HCT116 (cell line): ENCODE measurements at places on chromosomes 3 and 15. TPM values are rescaled to one million over a fixed set of nuclear protein-coding genes. Genes with fewer than 3 reads are reported as not detected.

GRCh38 chr15:29141308-29142128 is 128.1 kb downstream of the NSMCE3 start:
- no peak for DNase-seq

DNA sequence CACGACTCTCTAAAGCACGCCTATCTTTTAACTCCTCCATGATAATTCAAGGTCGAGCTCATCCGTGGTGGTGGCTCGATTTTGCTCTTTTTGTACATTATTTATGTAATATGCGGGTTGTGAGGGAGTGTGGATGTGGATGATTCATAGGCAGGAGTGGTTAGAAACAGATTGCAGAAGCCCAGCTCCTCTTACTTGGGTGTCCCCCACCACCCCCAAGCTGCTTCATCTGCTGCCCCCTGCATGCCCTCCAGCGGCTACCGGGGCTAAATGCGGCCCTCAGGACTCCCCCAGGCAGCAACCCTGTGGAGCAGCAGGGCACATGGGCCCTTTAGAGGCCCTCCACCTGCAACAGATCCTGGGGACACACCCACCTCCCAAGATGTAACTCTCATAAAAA is 111.5 kb upstream of the SELENOK start:
- DNase-seq = no peak

Gene GOLGA8Q
- total RNA-seq = not detected

Gene TAMM41
- 17.9 TPM for total RNA-seq

DNA sequence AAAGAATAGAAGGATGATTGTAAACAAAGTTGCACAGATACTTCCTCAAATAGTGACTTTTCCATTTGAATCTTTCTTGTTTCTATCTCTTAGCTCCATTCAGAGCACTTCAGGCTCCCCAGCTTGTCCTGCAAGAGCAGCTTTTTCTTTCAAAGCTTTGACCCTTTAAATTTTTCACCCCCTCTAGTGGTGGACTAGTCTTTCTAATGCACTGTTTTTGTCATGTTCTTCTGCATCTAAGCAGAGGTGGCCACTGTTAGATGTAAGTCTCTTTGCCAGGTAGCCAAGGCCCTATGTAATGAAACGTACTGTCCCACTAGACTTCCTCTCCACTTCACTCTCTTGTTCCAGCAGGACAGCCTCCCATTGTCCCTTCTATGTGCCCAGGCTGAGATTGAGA is 74.0 kb upstream of the MANF start:
- DNase-seq = peak; percentile 23

Gene SNRPA1
- total RNA-seq = 104 TPM

Gene PPP1R14D
- total RNA-seq = not detected

DNA sequence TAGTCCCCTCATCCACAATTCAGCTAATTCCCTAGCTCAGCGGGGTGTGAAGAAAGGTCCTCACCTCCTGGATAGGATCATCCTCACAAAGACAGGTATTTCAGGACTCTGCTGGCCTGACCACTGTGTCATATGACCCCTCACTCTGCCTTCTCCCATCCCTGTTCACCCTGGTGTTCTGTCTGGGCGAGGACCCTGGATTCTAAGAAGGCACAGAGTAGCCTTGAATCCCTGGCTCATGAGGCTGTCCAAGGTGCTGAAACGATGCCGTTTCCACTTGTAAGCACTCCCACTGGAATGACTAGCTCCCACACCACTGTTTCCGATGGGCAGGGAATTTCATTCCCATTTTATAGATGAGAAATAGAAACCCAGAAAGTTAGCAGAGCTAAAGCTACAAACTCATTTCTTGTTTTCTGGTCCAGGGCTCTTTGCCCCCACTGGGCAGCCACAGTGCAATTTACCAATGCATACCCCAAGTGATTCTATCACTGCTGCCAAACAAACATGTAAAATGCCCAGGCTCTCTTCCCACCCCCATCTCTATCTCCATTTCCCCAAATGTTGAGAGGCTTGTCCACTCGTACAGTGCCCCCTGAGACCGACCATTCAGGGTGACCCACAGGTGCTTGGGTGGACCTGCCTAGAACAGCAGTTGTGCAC is 83.2 kb downstream of the RAB11A start:
- no peak for DNase-seq

- no peak for DNase-seq
Measured at GRCh38 chr3:53016236-53016635, 29.6 kb downstream of the SFMBT1 start.

GRCh38 chr15:88605189-88606069 is 15.7 kb upstream of the AEN start:
- DNase-seq = no peak

Gene CASR
- not detected for total RNA-seq

Gene AHSG
- 1.6 TPM for total RNA-seq

DNA sequence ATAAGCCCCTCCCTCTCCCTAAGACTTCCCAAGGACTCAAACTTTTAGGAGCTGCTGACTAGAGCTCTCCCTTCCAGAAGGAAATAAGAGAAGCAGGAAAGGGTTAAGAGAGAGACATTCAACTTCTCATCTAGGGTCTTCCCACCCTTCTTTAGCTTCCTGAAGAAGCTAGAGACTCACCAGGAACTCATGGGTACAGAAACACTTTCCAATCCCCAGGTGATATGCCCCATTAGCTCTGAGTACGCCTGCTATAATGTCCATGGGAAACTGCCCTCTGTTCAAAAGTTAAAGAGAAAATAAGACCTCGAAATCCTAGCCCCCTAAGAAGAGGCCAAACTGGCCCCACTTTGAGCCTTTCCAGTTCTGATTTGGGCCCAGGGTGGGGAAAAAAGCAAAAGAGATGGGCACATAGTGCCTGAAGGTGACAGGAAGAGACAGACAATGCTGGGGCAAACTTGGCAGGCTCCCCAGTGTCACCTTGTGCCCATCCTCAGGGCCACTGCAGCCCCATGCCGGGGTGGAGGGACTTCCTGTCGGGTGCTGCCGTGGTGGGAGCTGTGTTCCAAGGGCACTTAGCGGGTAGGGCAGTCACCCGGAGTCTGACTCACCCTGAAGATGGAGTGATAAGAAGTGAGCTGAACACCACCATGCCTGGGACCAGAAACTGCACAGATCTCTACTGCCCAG is 29.5 kb downstream of the CCDC12 start:
- DNase-seq = no peak

DNA sequence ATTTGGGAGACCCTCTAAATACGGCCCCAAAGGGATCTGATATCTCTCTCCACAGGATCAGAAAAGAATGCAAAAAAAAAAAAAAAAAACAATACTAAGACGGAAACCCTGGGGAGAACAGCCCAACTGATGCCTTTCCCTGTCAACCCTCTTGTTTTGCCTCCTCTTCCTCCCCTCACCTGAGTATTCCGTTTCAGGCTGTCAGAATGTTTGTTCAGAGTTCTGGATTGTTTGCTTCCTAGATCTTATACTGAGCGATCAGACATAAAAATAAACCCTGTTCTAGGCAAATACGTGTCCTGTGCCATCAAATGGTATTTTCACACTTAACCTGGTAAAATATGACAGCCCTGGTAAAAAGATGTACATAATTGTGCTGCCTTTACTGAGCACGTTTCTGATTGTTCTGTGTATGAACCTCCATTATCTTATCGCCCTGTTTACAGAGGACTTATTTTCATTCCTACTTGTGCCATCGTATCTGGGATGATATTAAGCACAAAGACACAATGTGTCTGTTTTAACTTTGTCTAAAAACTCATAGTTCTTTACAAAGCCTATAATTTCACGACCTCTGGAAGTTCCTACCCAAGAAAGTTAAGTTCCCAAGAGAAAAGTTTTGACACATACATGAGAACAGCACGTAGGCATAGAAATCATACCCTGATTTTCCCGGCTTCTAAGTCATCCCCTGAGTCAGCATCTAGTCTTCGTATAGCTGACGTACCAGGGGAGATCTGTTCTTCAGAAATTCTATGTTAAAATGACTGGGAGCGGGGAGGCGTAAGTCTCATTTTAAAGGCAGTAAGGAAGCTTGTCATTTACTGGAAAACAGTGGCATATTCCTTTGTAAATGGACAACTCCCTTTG is 856 bp downstream of the ZBTB38 start:
- no peak for DNase-seq

DNA sequence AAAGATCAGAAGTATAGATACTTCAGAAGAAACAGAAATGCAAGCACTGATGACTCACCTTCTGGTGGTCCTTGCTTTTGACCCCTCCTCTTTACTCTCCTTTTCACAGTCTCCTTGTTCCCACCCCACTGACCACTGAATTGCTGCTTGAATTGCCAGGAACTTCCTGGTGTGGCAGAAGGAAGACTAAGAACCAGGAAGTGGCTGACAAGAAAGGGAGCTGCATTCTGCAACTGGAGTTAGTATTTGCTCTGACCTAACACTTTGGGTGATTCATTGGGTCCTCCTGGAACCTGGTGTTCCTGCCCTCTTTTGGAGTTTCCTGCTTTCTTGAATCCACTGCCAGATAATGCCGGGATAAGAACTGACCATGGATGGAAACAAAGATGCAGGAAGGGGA is 23.0 kb downstream of the KY start:
- no peak for DNase-seq

GRCh38 chr15:89205991-89206585 is 15.3 kb downstream of the RLBP1 start:
- DNase-seq = no peak

DNA sequence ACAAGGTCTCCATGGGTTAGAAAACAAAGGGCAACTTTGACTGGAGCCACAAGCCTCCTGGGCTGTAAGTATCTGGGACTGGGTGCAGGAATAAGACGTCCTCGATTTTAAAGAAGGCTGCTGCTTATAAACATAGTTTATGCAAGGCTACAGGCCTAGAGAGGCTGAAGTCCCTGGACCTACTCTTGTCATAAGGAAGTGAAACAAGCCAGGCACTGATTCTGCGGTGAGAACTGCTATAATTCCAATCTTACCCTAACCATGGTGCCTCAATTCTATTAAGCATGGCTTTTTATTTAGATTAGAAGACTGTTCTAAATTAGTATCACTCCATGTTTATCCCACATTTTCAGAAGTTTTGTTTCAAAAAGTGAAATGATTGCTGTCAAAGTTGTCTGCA is 777.6 kb downstream of the PLOD2 start:
- DNase-seq = no peak

Gene COL6A5
- total RNA-seq = not detected

- DNase-seq = no peak
Measured at GRCh38 chr3:33130144-33130543, 16.3 kb downstream of the CRTAP start.

DNA sequence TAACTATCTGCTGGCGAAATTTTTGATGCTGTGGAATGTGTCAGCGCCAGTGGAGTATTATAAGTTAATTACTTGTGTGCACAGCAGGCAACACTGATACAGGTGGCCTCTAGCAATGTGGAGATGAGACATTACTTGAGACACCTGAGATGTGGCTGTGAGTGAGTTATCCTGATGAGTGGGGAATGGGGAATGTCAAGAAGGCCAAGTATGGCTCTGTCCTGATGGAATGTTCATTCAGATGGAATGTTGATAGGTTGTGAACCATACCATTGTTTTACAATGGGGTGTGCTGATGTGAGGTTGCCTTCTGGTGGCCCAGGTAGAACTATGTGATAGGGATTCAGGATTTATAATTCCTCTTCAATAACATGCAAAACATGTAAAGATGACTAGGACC is 404.8 kb downstream of the PTPRG start:
- DNase-seq = peak; percentile 31

GRCh38 chr15:55829826-55830225 is 86.9 kb upstream of the PRTG start:
- DNase-seq = no peak

Gene LHFPL4
- total RNA-seq = not detected

Gene TNFSF10
- 0.20 TPM for total RNA-seq

Gene ATP13A5
- not detected for total RNA-seq

GRCh38 chr3:121724130-121724529 is 25.4 kb downstream of the GOLGB1 start:
- DNase-seq = no peak

Gene CD86
- not detected for total RNA-seq

GRCh38 chr15:52658955-52659354 is 20.2 kb downstream of the ATOSA start:
- DNase-seq = no peak

- no peak for DNase-seq
Measured at GRCh38 chr3:20422391-20422790, 236.4 kb upstream of the SGO1 start.

GRCh38 chr15:69457304-69458280 is 5.0 kb downstream of the RPLP1 start:
- no peak for DNase-seq

Gene OR5K2
- total RNA-seq = not detected

DNA sequence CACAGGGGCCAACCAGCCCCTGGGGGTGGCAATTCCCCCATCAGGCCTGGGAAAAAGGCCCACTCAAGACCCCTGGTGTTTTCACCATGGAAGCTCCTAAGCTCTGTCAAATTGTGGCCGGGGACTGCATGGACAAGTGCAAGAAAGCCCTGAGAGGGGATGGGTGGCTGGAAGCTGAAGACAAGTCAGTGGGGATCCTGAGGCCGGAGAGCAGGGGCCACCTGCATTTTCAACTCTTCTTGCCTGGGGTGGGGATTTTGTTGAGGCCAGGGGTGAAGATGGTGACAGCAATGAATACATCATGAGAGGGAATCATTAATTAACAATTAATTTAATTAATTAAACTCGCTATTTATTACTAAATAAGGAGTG is 33.9 kb downstream of the FEM1B start:
- no peak for DNase-seq

DNA sequence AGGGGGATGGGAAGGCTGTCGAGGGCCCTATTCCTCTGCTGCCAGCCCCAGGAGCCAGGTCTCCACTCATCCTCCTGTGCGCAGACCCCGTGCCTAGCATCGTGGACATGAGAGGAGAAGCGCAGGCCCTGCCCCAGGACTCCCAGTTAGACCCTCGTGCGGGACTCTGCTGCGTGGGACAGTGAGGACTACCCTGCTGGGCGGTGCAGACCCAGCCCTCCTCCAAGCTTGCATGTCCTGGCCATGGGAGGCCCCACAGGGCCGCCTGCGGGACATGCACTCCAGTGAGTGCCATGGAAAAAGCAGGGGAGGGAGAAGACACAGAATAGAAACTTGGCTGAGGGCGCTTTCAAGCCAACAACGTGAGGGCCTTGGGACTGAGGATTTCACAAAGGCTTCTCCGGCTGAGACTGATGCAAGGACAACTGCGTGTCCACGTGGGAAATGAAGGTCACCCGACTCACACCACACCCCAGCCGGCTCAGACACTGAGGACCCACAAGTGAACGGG is 62.6 kb upstream of the IQSEC1 start:
- no peak for DNase-seq

Gene SIDT1
- not detected for total RNA-seq

Gene MNS1
- total RNA-seq = 1.9 TPM

DNA sequence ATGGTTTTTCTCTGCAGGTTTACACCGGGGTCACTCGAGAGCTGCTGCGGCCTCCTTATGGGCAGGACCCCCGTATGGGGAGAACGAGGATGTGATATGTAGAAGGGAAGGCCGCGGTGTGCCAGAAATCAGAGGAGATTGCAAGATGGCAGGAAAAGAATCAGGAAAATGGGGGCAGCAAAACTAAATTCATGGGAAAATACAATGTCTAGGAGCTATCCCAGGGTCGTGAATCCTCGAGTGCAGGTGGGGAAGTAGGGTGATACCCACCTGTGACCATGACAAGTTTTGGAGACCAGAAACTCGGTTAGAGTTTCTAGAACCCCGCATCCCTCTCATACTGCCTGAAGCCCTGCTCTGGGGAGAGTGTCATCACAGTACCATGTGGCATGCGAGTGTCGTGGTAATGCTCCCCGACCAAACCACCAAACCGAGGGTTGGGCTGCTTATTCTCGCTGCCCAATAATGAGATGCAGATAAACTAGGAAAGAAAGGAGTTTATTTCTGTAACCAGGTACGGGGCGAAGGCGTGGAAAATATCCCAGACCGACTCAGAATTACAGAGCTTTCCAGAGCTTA is 781 bp downstream of the TRNT1 start:
- no peak for DNase-seq

Gene SUSD5
- not detected for total RNA-seq

- peak; percentile 90 for DNase-seq
Measured at GRCh38 chr15:67105065-67105951, 39.9 kb downstream of the SMAD3 start.
